ENCODE measurements at places on chromosomes 4 and X.

DNA sequence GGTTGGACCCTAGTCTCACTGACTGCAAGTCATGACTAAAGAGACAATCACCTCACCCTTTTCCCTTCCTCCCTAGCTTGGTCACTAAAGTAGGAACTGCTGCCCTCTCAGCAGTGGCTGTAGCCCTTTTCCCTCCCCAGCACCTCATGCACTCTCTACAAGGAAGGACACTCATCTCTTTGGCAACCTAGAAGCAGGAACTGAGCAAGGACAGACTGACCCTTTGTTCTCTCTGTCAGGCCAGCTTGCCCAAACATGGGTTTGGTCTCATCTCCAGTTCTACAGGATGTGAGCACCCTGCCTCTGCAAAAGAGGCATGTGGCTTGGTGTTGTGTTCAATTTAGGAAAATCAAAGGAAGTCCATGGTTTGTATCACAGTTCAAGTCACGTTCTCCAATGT, 15.8 kb downstream of the LEF1 start:
- peaks cover 75% of the 10 kb centered on the region for H3K4me1 ChIP-seq
- peak overlapping the region; percentile 76 for H3K27ac ChIP-seq
- no peaks in the 10 kb centered on the region for H3K27me3 ChIP-seq
- peak overlapping the region; percentile 20 for H3K4me3 ChIP-seq

DNA sequence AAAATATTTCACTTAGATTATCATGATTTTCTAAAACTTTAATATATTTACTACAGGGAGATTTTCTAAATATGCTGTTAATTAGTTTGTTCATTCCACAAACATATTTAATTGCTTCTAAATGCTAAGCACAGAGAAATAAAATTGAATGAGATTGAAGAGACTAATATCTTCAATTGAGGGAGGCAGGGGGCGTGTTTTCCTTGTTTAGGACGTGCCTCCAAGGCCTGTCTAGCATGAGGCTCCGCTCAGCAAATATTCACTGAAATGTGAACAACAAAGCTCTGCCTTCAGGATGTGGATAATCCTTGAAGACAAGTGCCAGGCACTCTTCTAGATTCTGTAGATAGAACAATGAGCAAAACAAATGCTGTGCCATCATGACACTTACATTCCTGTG, 98.1 kb downstream of the TSPAN5 start:
- H3K4me1 ChIP-seq: peaks cover 14% of the 10 kb centered on the region
- no peaks in the 10 kb centered on the region for H3K36me3 ChIP-seq
- H3K27ac ChIP-seq: no peak overlapping the region
- no peak overlapping the region for H3K4me3 ChIP-seq
- no peak for DNase-seq

DNA sequence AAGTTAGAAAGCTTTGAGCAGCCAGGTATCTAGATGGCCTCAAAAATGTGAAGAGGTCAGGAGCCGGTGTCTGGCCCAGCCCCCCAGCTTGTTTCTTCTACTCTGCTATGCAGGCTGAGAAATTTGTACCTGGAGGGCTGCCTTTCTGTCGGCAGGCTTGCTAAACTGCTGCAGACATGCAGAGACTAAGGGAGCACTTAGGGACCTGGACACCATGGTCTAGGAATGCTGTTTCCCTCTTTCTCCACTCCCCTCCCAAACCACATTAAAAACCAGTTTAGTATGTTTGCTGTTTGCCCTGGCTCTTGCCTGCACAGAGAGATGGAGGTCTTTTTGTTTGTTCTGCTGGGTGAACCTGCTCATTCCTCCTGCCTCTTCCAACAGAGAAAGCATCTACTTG, 157.1 kb upstream of the DGKK start:
- H3K27me3 ChIP-seq: no peaks in the 10 kb centered on the region
- no peak for DNase-seq
- H3K4me3 ChIP-seq: no peak overlapping the region

DNA sequence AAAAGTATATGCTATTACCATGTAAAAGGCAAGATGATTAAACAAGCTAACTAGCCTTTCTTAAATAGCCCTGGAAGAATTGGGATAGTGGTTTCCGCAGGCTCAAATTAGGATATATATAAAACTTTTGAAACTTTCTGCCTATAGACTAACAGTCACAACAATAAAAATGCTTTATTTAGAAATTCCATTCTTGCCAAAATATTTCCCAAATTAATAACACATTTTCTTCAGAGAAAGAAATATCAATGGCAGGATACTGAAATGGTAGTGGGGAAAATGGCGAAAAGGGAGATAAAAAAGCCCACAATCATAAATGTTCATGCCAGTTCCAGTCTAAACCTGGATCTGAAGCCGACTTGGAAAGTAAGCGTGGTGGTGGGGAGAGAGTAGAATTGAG, 56.0 kb downstream of the MAD2L1 start:
- no peak for DNase-seq
- no peak overlapping the region for H3K27ac ChIP-seq
- peaks cover 8% of the 10 kb centered on the region for H3K27me3 ChIP-seq

DNA sequence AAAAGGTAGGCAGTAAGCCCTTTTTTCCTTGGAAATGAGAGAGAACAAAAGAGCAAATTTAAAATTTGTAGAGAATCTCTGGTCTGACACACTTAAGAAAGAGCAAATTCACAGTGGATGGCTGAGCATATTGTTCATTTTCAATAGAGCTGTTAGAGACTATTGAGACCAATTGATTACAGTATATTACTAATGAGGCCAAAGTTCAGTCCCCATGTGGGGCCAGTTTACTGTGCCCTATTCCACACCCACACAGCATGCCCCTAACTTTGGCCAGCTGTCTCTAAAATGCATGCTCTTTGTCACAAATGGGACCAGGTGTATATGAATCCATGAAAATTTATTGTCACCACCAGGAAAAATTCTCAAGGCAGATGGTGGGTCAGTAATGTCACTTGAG, 470.5 kb downstream of the PCDH7 start:
- no peak overlapping the region for H3K4me3 ChIP-seq
- no peak overlapping the region for H3K27ac ChIP-seq
- no peaks in the 10 kb centered on the region for H3K4me1 ChIP-seq
- H3K27me3 ChIP-seq: no peaks in the 10 kb centered on the region
- no peak for DNase-seq
- H3K36me3 ChIP-seq: no peaks in the 10 kb centered on the region
